ENCODE measurements at places on chromosomes 1 and 21. TPM values are rescaled to one million over a fixed set of nuclear protein-coding genes. Genes with fewer than 3 reads are reported as not detected.

DNA sequence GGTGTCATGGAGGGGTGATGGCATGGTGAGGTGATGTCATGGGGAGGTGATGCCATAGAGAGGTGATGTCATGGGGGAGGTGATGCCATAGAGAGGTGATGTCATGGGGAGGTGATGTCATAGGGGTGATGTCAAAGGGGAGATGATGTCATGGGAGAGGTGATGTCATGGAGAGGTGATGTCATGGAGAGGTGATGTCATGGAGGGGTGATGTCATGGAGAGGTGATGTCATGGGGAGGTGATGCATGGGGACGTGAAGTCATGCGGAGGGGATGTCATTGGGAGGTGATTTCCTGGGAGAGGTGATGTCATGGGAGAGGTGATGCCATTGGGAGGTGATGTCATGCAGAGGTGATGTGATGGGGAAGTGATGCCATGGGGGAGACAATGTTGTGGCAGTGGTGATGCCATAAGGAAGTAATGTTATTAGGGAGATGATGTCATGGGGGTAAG is 92.1 kb upstream of the C1orf174 start:
- no peak for DNase-seq

DNA sequence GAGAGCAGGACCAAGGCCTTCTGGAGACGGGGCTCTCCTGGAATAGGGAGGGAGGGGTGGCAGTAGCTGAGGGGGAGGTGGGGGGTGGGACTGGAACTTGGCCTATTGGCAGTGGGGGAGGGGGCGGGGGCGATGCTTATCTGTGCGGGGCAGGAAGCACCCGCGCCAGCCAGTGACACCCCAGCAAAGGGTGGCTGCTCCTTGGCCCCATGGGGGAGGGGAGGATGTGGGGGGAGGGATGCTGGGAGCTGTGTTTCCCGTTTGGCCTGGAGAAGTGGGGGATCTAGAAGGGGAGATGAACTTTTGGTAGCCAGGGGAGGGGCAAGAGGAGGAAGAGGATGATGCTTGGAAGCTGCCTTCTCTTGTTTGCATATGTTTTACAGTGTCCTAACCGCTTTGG is 11.0 kb downstream of the ZBTB7B start:
- DNase-seq = no peak

GRCh38 chr1:196115646-196116045 is 492.6 kb downstream of the KCNT2 start:
- peak; percentile 76 for DNase-seq

- DNase-seq = no peak
These were observed 25.1 kb upstream of the GPR88 start for GRCh38 chr1:100512803-100513352.

The GPX7 gene
- 13.6 TPM for polyA plus RNA-seq

The TTC22 gene
- 0.05 TPM for polyA plus RNA-seq

The ZNF687 gene
- polyA plus RNA-seq = 8.6 TPM

Measured in right cardiac atrium (tissue), 5 donors.